Activated CD8-positive, alpha-beta T cell treated with anti-CD3 and anti-CD28 coated beads for 36 hours (primary cell): ENCODE measurements at places on chromosomes 1 and 21. TPM values are rescaled to one million over a fixed set of nuclear protein-coding genes. Genes with fewer than 3 reads are reported as not detected.

SELL gene
- 105 TPM for total RNA-seq

DNA sequence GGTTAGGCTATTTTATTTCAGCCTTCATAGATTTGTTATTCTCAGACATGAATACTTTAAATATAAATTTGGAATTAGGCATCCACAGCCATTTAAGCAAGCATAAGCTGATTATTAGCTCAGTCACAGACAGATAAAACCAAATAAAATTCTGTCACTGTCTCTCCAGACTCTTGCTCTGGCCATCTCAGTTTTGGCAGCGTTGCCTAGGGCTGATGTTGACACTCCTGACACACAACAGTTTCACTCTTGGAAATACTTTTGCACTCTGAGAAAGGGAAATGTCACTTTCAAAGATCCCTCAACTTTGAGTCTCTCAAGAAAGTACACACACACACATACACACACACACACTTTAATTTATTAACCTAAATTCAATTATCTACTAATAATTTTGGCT, 372.7 kb downstream of the BRINP3 start:
- no peak for DNase-seq

GRCh38 chr1:168980656-168981055, 125.8 kb upstream of the ATP1B1 start:
- no peak for DNase-seq

HSD3B2 gene
- not detected for total RNA-seq

DNA sequence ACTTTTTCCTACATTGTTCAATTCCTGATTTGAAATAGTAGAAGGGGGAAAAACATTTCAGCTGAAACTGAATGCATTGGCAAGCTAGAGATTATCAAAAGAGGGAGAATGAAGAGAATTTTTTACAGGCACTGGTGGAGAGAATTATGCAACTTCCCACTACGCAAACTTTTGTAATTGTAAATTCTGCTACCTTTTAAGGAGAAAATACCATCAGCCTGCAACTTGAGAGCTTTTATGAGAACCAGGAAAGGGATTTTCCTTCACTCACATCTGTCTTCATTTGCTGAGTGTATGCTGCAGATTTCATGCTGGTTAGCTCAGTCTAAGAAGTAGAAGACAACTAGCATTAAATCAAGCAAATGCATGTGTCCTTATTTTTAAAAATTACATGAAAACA, 43.7 kb downstream of the ADAMTS1 start:
- DNase-seq, result no peak

- DNase-seq, result no peak
Observed at GRCh38 chr1:110065841-110066240, 4.6 kb downstream of the ALX3 start.

SHE gene
- not detected for total RNA-seq

DNA sequence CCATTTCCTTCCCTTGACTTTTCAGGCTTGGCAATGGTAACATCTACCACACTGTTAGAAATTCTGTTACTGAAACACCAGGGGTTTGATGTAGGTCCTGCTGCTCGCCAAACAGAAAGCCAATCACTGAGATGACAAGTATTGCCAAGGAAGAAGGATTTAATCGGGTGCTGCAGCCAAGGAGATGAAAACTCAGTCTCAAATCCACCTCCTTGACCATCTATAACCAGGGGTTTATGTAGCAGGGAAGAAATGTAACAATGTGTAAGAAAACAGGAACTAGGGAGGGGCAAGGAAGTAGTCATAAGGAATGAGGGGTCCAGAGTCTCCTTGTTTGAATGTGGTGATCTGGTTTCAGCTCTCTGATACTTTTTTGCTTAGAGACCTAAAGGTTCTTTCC, 25.4 kb downstream of the PLA2G2A start:
- no peak for DNase-seq

DNA sequence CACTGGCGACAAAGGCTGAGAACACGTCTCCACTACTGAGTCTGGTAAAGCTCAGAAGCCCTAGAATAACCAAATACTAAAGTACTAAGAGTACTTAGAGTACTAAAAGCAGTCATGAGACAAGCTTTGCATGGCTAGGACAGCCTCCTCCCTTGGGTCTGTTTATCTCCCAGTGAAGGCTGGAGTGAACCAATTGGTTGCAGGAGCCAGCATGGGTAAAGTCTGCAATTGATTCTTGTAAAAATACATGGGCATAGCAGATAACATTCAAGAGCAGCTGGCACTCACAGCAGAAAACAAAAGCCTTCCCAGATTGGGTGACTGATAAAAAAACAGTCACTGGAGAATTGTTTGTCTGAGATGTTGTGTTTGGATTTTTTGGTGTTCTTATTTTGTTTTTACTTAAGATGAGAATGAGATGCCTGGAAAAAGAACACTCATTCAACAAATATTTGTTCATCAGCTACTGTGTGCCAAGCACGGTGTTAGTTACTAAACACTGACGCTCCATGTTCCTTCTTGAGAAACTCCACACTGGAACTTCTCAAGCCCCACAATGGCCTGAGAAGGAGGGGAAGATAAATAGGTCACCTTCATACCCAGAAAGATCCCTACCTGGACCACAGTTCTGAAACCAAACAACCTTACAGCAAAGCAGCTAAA, 3.7 kb downstream of the IRF6 start:
- DNase-seq, result no peak

DNA sequence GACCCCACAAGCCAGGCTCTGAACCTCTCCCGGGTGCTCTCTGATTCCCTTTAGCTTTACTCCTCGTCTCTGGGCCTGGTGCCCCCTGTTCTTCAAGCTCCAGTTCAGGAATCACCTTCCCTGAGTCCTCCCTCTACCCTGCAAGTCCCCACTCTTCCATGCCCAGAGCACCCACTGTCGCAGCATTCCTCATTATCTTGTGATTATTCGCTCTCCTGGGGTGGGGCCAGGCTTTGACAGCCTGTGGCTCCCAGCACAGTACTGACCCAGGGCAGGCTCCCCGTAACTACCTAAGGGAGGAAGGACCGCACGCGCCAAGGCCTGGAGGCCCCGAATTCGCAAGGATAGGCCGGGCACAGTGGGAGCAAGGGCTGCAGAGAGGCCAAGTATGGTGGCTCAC, 734 bp upstream of the C1orf210 start:
- no peak for DNase-seq

DNA sequence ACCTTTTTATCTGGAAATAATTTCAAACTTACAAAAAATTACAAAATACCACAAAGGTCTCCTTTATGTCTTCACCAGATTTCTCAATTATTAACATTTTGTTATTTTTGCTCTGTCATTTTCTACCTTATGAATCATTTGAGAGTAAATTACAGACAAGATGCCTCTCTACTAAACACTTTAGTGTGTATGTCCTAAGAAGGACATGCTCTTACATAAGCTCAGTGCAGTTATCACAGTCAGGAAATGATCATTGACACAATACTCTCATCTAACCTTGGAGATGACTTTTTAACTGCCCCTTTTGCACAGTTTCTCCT, 378.9 kb upstream of the RUNX1 start:
- DNase-seq, result no peak

VHLL gene
- total RNA-seq, result not detected
